Activated CD8-positive, alpha-beta memory T cell treated with anti-CD3 and anti-CD28 coated beads, Interleukin-2, amount 50 U/mL, for 4 hours (primary cell): ENCODE measurements at places on chromosomes 13 and 19.

GRCh38 chr19:55452749-55453346 is 8.6 kb downstream of the ISOC2 start:
- DNase-seq, result peak; percentile 40

GRCh38 chr13:40187324-40187795 is 479.1 kb downstream of the FOXO1 start:
- DNase-seq, result peak; percentile 67

DNA sequence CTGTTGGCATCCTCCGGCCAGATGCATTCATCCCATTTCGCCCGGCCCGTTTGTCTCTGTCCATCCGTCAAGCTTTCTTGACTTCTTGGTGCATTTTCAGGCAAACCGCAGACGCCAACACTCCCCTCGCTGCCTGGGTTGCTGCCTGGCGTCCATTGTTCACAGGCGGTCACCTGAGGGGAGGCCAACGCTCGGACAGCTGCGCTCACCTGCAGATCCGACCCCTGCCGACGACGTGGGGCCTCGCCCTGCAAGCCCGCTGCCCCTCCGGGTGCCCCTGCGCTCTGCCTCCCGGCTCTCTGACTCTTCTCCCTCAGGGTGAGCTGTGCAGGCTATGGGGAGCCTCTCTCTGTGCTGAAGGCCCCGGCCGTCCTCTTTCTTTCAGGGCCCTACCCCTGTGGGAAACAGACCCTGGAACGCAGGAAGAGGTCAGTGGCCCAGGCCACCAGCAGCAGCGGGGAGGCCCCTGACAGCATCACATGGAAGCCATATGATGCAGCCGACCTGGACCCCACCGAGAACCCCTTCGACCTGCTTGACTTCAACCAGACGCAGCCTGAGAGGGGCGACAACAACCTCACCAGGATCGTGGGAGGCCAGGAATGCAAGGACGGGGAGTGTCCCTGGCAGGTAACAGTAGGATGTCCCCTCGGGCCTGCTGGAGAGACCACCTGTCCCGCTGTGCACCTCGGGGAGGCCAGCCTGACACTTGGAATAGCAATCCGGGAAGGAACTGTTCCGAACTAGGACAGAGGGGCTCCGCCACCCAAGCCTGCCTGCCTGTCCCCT is 14.8 kb upstream of the PROZ start:
- DNase-seq, result no peak

- DNase-seq, result no peak
These were observed 12.6 kb upstream of the METTL21C start for GRCh38 chr13:102707467-102707866.

- no peak for DNase-seq
These were observed 12.3 kb downstream of the MISP start for GRCh38 chr19:763181-763580.

- no peak for DNase-seq
These were observed 24.0 kb downstream of the ZNF564 start for GRCh38 chr19:12527034-12527836.

- DNase-seq, result no peak
These were observed 4.3 kb upstream of the DACH1 start for GRCh38 chr13:71871176-71871754.

GRCh38 chr19:50378863-50379236 is 2.6 kb downstream of the NR1H2 start:
- no peak for DNase-seq

GRCh38 chr13:24187185-24187584 is 26.7 kb downstream of the SPATA13 start:
- no peak for DNase-seq

GRCh38 chr19:9705836-9706235 is 30.9 kb upstream of the ZNF562 start:
- no peak for DNase-seq

DNA sequence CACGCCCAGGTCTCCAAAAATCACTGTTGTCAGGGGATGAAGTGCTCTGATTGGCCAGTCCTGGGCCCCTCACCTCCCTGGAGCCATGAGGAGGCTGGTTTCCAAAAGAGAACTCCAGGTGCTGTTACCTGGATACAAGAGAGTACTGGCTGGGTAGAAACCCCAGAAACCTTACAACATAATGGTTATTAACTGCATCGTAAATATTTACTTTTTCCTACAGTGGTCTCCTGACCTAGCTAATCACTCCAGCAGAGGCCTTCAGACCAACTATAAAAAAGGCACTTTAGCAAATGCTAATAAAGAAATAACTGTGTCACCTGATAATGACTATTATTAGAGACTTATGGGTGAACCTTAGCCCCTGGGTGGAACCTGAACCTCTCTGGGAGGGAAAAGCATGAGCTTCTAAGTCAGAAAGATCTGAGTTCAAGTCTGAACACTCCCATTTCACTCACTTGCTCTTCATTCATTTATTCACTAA is 1.5 kb upstream of the IGSF23 start:
- DNase-seq, result no peak

DNA sequence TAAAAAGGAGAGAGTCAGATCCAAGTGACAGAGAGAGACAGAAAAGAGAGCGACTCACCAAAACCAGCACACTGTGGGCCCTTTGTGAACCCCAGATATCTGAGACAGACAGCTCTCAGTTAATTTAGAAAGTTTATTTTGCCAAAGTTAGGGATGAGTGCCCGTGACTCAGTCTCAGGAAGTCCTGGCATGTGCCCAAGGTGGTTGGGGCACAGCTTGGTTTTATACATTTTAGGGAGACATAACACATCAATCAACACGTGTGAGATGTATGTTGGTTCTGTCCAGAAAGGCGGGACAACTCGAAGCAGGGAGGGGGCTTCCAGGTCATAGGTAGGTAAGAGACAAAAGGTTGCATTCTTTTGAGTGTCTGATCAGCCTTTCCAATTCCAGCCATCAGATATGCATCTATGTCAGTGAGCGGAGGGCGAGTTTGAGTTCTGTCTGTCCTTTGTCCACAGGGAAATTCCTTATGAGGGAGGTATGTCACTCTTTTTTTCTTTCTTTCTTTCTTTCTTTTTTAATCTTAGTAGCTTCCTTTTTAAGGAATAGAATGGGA is 37.2 kb upstream of the ATP11A start:
- no peak for DNase-seq

DNA sequence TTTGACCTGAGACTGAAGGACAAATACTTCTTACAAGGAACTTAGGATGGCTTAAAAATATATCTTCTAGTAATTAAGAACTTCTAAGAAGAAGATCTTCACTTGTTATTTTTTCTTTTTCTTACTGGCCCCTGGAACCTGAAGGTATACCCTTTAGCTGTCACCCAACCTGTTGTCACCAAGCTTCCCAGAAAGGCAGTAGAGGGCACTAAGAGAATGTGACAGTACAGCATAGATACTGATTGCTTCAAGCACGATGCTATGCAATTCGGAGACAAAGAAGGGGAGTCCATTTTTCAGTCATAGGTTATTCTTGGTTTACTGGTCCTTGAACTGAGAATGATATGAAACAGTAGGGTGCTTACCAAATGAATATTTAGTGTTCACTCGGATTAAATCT is 208.3 kb upstream of the PCDH9 start:
- DNase-seq, result no peak

DNA sequence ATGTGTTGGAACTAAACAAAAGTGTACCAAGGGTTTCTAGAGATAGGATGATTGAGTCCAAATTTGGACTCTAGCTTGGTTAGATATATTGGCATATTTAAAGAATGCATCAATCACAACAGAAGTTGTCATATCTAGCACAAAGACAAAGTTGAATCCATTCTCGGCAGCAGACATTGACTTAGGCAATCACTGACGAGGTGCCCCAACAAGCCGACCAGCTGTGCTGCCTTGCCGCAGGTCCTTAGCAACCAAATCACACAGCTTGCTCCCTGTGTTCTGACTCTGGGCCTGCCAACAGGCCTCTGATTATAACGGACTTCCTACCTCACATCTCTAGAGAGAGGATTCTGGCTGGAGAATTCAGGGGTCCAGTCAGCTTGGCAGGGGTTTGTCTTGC is 208.7 kb downstream of the MTUS2 start:
- no peak for DNase-seq

- DNase-seq, result peak; percentile 73
These were observed 24.6 kb downstream of the SPC24 start for GRCh38 chr19:11130824-11131455.

GRCh38 chr19:492091-492531 is 4.2 kb upstream of the MADCAM1 start:
- DNase-seq, result no peak

- DNase-seq, result no peak
These were observed 15.2 kb upstream of the ZNF841 start for GRCh38 chr19:52110780-52111179.

DNA sequence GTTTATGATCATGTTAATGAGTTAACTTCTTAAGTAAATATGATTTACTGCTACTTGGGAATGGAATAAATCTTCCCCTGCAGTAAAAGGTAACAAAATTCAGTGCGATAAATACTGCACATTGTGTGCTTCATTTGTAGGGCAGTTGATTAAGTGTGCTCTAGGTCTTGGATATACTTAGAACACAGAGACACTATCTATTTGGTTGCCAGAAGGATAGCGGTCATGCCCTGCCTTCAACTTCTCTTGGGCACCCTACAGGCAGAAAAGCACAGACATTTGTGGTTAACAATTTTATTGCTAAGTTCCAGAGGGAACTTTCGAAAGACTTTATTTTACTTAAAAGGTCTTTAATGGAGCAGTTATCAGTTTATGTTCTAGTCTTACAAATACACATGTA is 605.8 kb downstream of the PCDH9 start:
- DNase-seq, result no peak

DNA sequence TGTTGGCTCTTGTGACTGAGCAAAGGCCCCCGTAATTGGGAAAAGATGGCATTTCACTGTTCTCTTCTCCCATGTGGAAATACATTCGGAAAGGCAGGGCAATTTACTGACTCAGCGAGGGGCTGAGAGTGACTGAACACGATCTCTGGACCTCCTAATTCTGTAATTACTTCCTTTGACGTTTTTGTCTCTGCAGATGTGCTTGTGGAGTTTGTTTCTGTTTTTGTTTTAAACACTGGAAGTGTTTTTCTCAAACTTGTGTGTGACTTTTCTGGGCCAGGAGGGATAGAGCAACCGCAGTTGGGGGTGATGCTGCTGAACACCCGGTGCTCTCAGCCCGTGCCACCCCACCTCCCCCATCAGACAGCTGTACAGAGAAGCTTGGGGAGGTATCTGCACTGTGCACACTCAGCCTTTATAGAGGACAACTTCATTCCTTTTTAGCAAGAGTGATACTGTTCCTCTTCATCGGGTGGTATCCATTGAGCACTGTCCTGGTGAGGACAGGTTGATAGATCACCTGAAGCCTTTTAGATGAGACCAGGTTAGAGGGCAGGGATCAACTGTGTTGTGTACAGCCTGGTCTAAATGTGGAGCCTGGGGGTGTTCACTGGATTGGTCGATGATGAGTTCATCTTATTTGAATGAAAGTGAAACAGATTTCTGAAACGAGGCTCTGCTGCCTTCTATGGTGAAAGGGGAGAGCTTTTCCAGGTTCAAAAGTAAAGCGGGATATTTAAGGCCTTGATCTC is 117.4 kb downstream of the ESD start:
- DNase-seq, result no peak

DNA sequence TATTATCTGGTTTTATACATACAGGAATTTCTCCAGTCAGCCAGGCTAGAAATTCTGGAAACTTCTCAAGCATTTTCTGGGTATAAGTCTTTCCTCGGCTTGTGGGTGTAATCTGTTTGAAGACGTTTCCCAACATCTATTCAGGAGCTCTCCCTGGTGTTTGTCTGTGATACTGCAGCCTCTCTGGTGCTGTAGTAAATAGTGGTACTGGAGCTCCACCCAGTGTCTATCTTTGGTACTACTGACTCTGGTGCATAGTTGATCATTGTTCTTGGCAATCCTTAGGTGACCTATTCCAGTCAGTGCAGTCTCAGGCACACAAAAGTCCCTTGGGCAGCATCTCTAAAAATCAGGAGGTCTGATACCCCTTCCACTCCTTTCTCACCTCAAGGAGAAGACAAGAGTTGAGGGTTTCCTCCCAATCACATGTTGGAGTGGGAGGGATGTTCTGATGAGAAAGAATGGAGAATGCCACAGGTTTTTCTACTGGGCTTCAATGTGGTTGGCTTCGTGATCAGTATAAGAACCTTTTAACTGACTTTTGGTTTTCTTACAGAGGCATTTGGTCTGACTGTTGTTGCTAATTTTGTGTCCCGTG is 115.5 kb downstream of the CYSLTR2 start:
- peak; percentile 78 for DNase-seq

DNA sequence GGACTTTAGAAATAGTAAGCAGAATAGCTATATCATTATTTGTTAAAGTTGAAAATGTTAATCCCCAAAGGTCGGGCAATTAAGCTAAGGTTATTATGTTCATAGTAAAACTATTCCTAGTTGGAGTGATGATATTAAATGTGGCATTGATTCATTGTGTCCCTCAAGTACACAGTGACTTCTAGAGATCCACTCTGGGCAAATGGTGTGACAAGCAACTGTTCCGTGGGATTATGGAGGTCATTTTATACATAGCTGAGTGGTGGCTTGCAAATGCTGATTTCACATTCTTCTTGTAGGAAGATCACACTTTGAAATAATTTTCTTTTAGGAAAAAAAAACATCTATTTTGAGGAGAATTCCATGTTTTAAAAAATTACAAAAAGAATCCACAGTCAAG is 317.8 kb downstream of the ATP8A2 start:
- DNase-seq, result no peak

- DNase-seq, result no peak
These were observed 47.6 kb downstream of the CEP89 start for GRCh38 chr19:32924200-32924599.

- DNase-seq, result no peak
These were observed 628 bp downstream of the MRPL34 start for GRCh38 chr19:17306285-17306714.

- DNase-seq, result no peak
These were observed 10.0 kb upstream of the PROZ start for GRCh38 chr13:113148407-113148806.

DNA sequence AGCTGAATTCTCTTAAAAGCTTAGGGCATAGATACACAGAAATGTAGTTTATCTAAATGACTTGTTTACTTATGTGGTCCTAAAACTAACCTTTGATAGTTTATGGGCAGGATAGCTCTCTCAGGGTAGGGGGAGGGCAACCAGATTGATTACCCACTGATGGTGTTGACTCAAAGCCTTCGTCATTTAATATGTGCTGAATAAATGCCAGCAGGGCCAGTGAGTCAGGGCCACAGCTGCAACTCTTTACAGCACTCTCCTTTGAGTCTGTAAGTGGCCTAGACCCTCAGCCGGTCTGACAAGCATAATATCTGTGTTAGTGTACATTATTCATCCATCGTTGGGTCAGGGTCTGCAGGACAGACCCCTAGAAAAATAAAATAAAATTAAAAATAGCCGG is 128.5 kb downstream of the ZNF675 start:
- no peak for DNase-seq
